AG09319 (cell line): ENCODE measurements at places on chromosomes 6 and 20.

DNA sequence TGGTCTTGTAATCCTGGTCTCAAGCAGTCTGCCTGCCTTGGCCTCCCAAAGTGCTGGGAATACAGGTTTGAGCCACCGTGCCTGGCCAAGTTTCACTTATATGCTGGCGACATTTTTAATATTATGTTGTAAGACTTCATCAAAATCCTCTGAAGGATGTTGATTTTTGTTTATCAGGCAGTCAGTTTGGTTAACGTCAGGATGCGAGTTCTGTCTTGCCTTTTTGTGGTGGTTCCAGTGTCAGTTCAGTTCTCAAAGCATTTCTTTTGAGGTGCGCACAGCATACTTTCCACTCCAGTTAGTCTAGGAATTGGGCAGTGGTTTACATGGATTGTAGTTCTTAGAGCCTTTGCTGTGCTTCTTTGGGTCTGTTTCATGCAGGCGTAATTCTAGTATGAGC, 24.9 kb downstream of the SCAF8 start:
- no peak for DNase-seq

DNA sequence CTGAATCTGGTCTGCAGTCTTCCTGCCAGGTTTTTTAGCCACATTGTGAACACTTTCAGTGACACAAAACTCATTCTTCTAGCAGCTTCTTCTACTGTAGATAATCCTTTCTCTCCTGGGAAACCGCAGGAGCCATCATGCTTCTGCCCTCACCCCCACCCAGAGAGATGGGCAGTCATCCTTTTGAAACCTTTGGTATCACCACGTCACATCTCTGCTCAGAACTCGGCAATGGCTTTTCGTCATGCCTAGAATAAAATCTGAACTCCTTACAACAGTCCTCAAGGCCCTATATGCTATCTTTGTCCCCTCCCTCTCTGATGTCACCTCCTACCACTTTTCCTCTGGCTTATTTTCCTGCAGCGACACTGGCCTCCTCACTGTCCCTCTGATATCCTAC, 46.4 kb upstream of the ZNFX1 start:
- no peak for DNase-seq

DNA sequence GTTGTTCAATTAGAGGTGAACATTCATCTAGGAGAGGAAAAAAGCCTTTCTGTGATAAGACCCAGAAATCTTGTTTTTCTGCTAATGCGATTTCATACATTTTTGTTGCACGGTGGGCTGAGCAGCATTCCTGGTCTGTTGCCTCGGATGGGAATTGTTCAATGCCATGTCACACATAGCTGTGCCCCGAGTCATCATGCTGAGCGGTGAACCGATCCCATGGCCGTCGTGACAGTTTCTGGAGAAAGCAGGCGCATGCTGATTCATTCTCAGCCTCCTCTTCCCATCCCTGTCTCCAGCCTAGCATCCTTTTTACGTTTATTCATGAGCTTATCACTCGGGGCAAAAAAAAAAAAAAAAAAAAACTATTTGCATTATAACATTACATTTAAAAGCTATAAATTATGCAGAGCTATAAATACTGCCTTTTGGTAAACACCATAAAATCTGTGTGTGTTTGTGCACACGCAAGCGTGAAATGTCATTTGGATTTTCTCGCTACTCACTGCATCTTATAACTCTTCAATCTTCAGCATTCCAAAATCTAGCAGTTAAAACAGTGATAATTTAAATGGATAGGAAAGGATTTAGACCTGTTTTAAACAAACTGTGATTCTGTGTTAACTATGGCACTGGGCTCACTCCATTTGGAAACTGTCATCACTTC, 58.9 kb upstream of the IFNGR1 start:
- no peak for DNase-seq

DNA sequence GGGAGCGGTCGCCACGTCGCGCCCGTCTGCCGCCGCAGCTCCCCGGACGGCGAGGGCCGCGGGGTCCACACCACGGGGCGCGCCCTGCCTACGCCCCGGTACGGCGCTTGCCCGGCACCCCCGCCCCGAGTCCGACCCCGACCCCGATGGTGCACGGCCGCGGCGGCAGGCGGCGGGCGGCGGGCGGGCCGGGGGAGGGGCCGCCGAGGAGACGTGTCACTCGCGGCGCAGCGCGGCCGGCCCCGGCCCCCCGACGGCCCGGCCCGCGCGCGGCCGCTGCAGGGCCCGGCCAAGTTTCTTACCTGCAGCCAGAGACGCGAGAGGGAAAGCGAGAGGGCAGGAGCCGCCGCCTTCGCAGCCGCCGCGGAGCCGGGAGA, 328 bp downstream of the RRBP1 start:
- no peak for DNase-seq

- DNase-seq, result no peak
These were observed 27.0 kb upstream of the SLC22A2 start for GRCh38 chr6:160285541-160286105.

- no peak for DNase-seq
These were observed 37.0 kb upstream of the PRL start for GRCh38 chr6:22333802-22334201.

DNA sequence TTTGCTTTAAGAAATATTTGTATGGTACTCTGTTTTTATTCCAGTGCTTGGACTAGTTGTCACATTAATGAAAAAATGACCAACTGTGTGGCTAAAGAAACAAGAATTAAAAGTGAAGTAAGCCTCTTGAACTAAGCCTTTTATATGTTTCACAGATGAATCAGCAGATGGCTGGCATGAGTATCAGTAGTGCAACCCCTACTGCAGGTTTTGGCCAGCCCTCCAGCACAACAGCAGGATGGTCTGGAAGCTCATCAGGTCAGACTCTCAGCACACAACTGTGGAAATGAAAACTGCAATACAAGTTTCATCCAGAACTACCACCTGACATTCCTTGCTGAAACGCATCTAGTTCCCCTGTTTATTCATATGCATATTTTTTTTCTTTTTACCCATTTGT, 96.8 kb downstream of the B3GAT2 start:
- DNase-seq, result no peak

DNA sequence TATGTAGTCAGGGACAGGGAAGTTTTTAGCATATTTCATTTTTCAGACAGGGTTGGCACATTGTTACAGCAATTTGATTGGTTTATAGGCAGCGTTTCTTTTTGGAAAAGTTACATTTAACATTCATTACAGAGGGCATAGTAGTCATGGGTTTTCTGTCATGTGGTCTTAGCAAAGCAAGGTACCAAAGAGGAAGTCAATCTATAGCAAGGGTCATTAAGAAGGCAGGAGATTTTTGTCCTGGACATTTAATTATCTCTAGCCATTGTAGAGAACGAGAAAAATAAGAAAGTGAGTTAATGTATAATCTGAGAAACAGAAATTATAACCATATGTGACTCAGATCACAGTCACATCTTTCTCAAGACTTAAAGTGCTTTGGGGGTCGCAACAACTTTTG, 47.4 kb downstream of the TPD52L1 start:
- no peak for DNase-seq

DNA sequence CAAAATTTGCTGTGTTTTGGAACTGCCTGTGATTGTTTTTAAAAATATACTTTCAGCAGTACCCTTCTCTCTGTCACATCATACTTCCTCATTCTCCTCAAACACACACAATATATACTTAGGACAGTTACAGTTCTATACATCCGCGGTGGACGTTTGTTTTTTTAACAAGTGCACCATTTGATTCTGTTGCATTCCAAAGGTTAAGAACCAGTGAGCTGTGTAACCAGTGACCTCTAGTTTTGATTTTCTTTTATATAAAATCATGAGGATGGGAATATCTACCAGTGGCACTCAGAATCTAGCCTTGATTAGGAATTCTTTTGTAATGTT, 152.8 kb downstream of the CARMIL1 start:
- no peak for DNase-seq

- DNase-seq, result no peak
These were observed 333.0 kb downstream of the RFPL4B start for GRCh38 chr6:112680091-112680490.

GRCh38 chr6:143149771-143150170, 89.1 kb downstream of the AIG1 start:
- no peak for DNase-seq

DNA sequence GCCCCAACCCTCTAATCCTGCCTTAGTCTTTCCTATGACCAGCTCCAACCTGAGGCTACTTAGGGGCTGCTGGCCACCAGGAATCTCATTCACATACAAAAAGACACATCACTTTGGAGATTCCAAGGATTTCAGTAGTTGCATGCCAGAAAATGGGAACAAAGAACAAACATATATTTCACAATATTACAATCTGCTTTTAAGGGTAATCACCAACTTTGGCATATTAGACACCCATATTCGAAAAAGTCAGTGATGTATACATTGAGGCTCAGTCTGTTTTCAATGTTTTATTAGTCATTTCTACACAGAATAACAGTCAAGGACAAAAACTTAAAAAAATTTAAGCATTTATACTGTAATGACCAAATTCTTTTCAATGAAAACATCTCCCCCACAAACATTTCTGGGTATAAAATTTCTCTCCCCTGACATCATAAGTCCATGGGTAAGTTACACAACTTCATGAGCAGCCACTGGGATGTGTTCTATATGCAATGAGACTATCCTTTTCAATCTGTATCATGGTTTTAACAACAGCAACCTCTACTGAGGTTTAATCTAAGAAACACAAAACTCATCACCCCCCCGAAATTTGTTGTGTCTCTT, 103.5 kb downstream of the MAP7 start:
- peak; percentile 2 for DNase-seq

GRCh38 chr6:39178804-39179203, 50.5 kb downstream of the KCNK5 start:
- DNase-seq, result no peak

GRCh38 chr6:149445573-149445972, 39.2 kb downstream of the ZC3H12D start:
- no peak for DNase-seq

DNA sequence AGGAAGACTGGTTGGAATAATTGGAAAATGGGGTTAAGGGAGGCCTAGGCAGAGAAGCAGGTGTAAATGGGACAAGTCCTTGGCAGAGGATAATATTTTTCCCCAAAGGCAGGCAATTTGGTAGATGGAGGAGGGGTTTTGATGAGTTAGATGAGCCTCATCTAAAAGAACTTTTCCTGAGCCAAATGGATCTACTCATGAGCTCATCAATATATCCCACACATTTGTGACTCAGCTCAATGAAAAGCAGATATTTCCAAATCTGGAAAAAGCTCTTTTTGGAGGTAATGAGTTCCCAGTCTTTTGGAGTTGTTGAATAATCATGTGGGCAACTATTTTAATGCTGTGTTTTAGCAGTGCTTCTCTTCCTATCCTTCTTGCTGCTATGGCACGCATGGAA, 685.5 kb upstream of the CITED2 start:
- no peak for DNase-seq

DNA sequence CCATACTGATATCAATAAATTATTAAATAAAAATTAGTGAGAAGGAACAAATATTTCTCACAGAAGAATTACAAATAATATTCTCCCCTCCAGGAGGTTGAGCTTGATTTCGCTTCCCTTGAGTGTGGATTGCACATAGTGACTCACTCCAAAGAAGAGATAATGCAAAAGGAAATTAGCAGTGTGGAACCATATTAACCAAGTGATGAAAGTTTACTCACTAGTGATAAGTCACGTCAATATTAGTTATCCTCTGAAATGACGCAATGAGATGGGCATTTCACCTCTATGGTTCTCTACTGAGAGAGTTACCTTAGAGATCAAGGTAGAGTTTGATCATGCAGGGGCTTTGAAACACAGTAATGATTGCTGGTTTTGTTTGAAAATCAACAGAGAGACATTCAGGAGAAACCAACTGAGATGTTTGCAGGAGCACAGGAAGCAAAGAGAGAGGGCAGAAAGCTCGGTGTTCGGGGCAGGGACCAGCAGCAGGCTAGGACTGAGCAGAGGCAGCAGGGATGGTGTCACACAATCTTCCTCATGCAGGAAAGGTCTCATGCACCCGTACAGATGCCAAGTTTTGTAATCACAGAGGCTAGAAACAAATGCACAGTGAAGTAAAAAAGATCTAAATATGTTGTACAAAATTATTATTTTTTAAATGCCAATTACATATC, 634.5 kb downstream of the QKI start:
- DNase-seq, result no peak

DNA sequence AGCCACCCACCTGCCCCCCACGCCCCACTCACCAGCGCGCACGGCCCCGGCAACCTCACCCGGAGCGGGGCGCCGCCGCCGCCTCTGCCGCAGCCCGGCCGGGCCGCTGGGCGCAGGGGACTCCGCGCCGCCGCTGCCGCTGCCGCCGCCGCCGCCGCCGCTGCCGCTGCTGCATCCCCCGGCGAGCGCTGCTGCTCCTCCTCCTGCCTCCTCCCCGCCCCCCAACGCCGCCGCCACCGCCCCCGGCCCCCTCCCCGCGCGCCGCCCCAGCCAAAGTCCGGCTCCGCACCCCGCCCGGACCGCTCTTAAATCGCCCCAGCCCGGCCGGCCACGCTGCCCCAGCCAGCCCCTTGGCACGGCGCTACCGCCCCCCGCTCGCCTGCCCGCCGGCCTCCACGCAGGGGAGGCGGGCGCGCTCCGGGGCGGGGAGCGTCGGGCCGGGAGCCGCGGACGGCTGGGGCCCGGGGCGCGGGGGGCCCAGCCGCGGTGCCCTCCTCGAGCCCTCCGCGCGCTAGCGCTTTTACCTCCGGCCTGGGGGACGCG, at the start of gene SULF2:
TSS of gene SULF2 (minus strand) at position 171 of the 543 bp plus-strand sequence. CDS start 28,118 bp downstream, outside the sequence.
- no peak for DNase-seq

DNA sequence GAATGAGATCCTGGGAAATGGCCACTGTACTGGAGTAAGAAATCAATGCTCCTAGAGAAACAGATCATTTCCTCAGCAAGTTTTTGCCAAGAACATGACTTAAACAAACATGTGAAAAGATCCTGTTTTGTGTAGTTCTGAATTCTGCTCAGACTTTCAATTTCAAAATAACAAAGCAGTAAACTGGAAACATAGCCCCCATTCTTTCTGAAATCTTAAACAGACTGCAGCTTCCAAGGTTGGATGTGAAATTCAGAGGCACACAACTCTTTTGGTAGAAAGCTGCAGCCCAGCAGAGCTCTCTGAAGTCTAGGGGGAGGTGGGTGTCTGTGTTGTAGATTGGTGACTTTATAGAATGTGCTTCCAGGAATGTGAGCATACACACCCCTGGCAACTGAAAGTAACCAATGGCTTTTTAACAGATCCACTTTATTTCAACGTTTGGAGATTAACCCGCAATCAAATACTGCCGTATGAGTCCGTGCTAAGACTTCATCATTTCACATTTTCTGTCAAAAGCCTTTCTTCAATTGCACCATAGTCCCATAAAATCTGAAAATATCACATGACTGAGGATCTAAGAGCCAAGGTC, 86.4 kb downstream of the ATXN1 start:
- no peak for DNase-seq

- peak; percentile 75 for DNase-seq
These were observed 190.4 kb downstream of the OGFRL1 start for GRCh38 chr6:71478834-71479541.
